ENCODE measurements at places on chromosomes 2 and 18.

- DNase-seq = no peak
Observed at GRCh38 chr2:46134531-46135227, 162.5 kb upstream of the EPAS1 start.

- no peak for DNase-seq
Observed at GRCh38 chr2:178764097-178764496, 43.1 kb downstream of the TTN start.

DNA sequence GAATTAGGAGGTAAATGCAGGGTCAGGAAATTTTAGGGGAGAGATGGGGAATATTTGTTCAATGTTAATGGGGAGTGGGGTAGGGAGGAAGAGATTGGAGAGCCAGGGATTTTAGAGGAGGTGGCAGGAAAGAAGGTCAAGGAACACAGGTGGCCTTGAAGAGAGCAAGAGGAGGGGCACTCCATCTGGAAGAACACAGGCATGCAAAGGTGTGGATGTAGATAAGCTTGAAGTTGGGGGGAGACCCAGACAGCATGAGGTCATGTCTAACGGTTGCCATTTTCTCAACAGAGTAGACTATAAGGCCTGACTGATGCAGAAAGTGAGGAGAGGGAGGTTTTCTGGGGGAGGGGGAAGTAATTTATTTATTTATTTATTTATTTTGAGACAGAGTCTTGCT, 77.5 kb downstream of the MAIP1 start:
- no peak for DNase-seq

DNA sequence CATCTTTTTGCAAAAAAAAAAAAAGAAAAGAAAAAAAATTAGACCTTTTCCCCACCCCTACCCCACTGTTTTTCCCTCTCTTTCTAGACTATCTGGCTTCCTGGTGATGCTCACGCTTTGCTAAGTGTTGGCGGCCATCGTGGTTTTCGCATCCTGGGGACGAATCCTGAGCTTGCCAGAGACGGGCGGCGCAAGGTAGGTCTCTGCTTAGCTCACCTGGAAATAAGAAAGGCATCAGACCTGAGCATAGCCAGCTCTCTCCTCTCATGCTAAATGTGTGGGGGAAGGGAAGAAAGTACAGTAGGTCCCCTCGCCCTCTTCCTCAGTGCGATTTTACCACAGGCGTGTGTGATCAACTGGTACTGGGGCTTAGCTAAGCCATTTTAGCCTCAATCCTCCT, 90.5 kb downstream of the KLHL29 start:
- DNase-seq = no peak

- no peak for DNase-seq
Observed at GRCh38 chr18:12791610-12792009, 88.8 kb downstream of the PSMG2 start.

DNA sequence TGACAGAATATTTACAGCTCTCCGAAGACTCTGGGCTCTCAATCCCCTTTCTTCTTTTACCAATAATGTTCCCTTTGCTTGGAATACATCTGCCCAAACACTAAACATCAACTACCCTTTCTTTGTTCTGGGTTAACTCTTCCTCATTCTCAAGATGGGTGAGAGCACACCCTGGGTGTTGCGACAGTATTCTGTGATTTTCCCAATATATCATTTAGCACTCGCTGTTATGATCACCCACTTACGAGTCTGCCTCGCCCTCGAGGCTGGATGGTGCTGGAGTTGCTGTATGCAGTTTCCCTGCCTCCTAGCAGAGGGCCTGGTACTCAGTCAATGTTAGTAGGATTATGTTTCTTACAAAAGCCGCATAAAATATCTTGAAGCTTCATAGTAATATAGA, 93.2 kb downstream of the SOCS6 start:
- DNase-seq = no peak

DNA sequence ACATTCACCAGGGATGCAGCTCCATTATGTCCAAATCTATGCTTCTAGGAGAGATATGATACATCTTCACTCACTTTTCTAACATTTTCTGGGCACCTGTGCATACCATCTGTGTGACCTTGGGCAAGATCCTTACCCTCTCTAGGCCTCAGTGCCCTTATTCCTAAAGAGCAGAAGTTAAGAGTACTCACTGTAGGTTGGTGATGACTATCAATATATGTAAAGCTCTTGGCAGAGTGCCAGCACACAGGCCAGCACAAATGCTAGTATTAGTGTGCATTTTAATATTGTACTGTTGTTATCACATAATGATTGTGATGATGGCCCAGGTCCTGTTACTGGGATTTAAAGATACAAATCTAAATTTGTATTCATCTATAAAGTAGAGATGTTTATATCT, 199.2 kb downstream of the RAD51AP2 start:
- DNase-seq = no peak

DNA sequence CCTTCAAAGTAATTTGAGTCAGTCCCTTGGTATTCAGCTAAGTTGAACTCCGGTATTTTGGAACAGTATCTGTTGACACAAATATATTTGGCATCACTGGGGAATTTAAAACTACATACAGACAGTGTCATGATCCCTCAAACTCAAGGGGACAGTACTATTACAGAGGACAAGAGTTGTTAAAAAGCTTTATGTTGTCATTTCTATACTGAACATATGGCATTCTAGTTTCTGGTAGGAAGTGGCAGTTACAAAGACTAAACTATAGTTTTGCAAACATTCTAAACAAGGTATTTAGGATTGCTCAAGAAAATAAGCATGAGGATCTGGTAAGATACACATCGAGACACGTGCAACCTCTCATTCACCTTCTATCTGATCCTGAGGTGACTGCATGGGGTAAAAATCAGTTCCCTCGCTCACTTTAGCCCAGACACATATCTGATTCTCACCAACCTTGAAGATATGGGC, 16.6 kb upstream of the CCNYL1 start:
- DNase-seq = no peak

- no peak for DNase-seq
Observed at GRCh38 chr2:37392428-37392827, 48.0 kb downstream of the QPCT start.

DNA sequence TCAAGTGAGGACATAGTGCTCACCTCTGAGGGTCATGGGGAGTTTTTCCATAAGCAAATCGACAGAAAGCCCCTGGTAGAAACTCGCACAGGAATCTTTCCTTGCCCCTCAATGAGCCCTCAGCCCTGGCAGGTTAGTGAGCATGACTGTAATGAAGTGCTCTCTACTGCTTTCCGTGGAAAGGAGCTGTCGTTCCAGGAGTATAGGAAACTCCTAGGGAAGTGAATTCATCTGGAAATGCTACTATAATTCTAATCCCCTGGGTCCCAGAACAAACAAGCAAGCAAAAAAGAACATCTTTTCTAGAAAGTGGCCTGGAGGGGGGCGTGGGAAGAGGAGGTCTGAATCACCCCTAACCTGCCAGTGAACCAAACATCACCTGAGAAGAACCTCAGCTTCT, 18.1 kb downstream of the BCL2L11 start:
- DNase-seq = no peak

GRCh38 chr2:15808204-15808910, 132.0 kb upstream of the MYCN start:
- peak; percentile 66 for DNase-seq

- DNase-seq = no peak
Observed at GRCh38 chr2:51263951-51264350, 232.0 kb upstream of the NRXN1 start.

DNA sequence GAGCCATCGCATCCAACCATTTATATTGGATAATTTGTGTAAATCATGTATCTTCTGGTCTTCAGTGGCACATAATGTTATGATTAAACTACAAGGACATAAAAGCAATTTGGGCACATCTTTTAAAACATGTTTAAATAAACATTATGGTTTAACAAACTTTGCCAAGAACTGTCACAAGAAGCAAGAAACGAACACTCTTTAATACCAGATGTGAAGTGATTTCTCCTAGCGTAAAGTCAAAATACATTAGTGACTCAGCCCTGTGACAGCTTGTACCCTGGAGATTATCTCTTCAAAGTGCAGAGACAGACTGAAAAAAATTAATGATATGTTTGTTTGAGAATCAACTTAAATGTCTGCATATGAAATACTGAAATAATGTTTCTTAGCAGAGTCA, 39.9 kb downstream of the DSEL start:
- no peak for DNase-seq

DNA sequence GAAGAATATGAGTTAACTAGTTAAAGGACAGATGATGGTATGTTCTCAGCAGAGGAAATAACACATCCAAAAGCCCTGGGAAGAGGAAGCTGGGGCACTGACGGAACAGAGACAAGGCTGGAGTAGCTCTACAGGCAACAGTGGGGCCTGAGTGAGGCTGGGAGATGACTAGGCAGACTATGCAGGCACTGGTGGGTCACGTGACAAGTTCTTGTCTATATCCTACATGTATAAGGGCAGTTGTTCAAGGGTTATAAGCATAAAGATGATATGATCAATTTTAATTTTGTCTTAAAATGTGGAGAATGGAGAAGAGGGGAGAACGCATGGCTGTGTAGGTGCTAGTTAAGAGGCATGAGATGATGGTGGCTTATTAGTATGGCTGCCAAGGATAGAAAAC, 68.6 kb downstream of the KCNS3 start:
- no peak for DNase-seq

DNA sequence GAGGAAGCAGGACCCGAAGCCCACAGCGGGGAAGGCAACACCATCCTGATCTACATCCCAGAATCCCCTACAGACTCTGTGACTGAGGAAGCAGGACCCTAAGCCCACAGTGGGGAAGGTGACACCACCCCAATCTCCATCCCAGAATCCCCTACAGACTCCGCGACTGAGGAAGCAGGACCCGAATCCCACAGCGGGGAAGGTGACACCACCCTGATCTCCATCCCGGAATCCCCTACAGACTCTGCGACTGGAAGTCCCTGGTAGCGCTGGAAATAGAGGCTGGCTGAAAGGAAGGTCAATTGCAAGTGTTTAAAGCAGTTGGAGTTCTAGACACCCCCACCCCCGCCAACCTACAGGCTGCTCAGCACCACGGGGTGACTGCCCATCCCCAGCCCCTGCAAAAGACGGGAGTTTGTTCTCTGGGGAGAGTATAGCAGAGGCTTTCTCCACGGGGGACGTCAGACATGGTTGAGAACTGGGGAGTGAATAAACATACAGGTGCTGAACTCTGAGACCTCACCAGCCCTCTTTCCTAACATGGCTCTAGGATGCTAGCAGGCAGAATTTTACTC, 21.0 kb downstream of the CIB4 start:
- DNase-seq = no peak

DNA sequence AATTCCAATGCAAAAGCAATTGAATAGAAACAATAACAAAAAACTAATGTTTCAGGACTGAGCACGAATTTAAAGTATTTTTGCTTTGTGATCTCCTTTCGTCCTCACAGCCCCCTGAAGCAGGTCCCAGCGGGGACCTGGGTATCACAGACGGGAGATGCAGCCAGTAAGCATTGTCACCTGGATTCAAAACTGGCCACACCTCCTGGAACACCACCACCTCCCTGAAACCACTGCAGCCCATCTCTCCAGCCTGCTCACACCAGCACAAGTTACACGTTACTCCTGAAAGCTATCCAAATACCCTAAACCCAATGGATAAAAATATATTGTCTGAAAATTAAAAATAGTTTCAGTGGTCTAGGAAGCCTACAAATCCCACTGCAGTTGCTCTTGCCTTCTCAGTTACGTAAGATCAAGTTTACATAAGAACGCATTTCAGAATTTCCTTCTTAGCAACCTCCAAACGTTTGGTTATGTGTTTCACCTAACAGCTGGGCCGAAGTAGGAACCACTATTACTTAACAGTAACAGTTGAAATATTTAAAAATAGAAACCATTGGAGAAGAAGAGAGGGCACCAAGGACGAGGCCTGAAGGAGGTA, 178.0 kb downstream of the HDAC4 start:
- peak; percentile 35 for DNase-seq

- DNase-seq = no peak
Observed at GRCh38 chr2:171587567-171587966, 65.3 kb downstream of the CYBRD1 start.

- no peak for DNase-seq
Observed at GRCh38 chr18:63374540-63374939, 7.5 kb upstream of the KDSR start.

- DNase-seq = no peak
Observed at GRCh38 chr2:177712462-177712861, 319.9 kb downstream of the AGPS start.

DNA sequence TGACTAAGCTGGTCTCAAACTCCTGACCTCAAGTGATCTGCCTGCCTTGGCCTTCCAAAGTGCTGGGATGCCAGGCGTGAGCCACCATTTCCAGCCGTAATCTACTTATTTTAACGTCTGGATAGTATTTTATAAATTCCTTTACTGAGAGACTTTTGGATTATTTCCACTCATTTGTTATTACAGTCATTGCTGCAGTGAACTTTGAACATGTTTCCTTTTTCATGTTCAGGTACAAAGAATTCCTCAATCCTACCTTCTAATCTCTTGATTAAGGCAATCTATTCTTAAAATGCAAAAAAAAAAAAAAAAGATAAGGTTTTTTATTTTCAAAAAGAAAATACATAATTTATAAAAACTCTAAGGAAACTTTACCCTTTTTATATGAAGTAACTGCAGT, 78.6 kb downstream of the PDK1 start:
- DNase-seq = no peak

- DNase-seq = no peak
Observed at GRCh38 chr2:215684448-215685237, 248.8 kb upstream of the FN1 start.

GRCh38 chr2:177268187-177268871, 3.8 kb upstream of the NFE2L2 start:
- no peak for DNase-seq

GRCh38 chr18:48994044-48994651, 43.4 kb upstream of the SMAD7 start:
- no peak for DNase-seq

GRCh38 chr2:5111581-5111980, 580.6 kb upstream of the SOX11 start:
- no peak for DNase-seq

DNA sequence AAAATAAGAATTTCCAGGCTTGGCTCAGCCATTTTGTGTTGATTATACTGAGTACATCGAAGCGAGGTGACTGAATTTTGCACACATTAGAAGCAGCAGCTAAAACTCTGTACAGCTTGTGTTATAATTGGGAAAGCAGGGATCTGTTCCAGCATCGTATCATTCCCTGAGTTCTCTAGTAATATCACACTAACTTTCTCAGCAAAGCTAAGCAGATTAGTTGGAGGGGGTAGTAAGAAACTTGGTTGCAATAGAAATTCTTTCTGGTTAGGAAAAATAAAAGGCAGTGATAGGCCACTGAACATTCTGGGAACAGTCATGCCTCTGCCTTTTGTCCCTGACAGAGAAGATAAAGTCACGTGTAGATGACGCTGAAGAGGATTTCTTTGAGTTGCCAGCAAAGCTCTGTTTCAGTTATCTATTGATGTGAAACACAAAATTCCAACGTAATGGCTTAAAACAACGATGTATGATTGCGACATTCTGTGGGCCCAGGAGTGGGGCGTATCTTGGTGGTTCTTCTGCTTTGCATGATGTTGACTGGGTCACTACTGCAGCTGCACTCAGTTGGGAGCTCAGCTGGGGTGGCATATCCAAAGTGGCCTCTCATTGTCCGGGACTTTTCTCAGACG, 202.1 kb upstream of the MEX3C start:
- no peak for DNase-seq

Data from iPS-NIHi11 (cell line).